ENCODE measurements at places on chromosomes 13 and 19.

DNA sequence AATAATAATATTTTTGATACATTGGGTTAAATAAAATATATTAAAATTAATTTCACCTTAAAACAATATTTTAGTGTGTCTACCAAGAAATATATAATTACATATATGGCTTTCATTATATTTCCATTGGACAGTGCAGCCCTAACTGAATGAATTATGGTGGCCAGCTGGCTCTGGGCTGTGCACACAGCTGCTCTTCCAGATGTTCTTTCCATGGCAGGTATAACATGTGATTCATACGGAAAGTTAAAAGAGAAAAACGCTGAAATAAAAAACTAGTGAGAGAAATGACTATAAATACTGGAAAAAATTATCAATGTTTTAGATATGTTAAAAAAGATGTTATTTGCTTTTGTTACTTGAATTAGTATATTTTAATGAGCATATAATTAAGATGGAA is 216.3 kb downstream of the RGCC start:
- no peak for DNase-seq

DNA sequence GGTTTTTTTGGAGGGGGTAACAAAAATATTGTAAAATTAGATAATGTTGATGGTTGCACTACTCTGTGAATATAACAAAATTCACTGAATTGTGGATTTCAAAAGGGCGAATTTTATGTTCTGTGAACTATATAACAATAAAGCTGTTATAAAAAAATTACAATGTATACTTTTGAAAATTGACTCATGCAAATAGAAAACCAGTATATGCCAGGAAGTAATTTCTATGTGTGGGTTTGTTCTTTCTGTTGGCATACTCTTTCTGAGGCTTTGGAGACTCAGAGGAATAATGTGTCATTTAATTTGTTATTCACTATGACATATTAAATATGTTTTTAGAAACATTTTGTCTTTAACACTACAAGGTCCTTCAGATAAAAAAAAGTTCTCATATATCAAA is 310.1 kb downstream of the GPC5 start:
- DNase-seq: no peak

DNA sequence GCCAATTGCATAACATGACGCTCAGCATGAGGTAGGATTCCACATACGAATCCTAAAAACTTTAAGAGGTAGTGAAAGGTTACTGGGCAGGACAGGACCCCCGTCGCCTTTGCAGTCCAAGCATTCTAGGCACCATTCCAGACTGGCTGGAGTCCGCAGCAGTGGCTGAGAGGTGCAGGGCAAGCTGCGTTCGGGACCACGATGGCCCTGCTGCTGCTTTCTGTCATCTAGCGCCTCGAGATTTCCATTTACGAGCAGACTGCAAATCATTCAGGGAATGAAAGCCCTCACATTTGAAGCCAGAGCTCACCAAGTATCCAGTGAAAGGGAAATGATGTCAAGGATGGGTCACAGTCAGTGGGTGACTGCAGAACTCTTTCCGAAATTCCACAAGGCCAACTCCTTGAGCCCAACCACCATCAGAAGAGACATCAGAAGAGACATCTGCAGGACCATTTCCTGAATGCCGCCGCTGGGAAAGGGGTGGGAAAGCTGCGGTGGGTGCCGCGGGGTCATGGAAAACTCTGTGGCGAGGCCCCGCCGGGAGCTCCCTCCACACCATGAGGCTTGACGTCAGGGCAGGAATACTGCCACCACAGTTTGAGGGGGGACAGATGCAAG is 88.3 kb downstream of the COL4A1 start:
- no peak for DNase-seq

DNA sequence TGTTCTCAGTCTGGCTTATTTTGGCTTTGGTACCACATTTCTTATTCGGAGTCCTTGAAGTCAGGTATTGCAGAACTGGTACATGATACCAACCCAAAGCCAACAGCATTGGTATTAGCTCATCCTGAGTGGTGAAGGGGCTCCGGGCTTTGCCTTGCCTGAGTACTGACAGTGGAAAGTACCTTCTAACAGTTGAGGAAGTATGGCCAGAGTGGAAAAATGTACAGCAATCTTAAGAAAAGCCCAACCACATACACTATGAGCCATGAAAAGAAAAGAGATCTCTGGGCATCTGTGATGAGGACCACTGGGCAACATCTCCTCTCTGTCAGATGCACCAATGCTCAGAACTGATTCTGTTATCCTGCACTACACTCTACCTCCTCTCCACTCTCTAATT is 8.3 kb downstream of the LCP1 start:
- DNase-seq: no peak

Data from GM13976 (cell line).